ENCODE measurements at places on chromosomes 1 and 21.

DNA sequence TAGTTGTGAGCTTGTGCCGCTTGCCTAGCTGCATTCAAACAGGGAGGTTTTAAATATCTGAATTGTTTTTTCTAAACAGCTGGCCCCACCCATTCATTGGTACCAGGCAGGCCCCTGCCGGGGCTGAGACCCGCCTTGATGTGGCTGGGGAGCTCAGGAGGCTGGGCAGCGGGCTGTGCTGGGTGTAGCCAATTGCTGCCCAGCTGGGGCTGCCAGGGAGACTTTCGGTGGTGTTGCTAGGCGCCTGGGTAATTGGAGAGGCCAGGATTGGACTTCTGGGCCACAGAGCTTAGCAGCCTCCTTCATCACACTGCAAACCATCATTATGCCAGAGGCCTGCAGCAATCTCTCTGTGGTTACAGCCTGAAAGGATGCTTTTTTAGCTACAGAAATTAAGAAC lies 12.2 kb downstream of the RHBDL2 start:
- no peak for DNase-seq

GRCh38 chr1:230299191-230300006 lies 126.7 kb downstream of the PGBD5 start:
- DNase-seq = no peak

DNA sequence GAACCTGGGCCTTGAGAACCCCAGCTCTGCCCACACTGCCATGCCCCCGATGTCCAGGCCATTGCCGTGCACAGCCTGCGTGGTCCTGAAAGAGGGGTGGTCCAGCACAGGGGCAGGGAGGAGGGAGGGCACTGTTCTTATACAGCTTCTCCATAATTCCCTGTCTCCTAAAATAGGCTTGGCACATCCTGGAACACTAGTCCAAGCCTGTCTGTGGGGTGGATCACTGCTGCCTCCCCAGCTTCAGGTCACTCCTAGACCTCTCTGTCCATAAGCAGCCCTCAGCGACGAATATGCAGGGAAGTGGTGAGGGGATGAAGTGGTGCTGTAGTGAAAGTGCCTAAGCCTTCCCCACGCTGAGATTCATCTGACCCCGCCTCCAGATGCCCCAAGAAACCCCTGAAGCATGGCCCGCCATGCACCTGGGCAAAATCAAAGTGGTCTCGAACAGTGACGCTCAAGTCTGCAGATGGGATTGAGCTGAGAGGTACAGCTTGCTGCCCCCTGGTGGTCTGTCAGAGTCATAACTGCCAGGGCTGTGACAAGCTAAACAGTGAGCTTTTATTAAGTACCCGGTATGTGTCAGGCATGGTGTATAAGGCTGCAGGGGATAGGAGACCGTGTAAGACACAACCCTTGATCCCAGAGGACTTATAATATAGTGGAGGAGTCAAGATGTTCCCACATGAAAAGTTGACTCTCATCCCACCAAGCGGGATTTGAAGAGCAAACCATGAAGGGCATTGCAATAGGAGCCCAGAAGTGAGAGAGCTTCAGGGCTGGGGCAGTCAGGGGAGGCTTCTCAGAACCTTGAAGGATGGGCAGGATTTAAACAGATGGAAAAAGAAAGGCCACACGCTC lies 66.6 kb downstream of the FAM163A start:
- DNase-seq = peak; percentile 50

- DNase-seq = no peak
Measured at GRCh38 chr1:148289647-148290046, 137.6 kb upstream of the NBPF11 start.

DNA sequence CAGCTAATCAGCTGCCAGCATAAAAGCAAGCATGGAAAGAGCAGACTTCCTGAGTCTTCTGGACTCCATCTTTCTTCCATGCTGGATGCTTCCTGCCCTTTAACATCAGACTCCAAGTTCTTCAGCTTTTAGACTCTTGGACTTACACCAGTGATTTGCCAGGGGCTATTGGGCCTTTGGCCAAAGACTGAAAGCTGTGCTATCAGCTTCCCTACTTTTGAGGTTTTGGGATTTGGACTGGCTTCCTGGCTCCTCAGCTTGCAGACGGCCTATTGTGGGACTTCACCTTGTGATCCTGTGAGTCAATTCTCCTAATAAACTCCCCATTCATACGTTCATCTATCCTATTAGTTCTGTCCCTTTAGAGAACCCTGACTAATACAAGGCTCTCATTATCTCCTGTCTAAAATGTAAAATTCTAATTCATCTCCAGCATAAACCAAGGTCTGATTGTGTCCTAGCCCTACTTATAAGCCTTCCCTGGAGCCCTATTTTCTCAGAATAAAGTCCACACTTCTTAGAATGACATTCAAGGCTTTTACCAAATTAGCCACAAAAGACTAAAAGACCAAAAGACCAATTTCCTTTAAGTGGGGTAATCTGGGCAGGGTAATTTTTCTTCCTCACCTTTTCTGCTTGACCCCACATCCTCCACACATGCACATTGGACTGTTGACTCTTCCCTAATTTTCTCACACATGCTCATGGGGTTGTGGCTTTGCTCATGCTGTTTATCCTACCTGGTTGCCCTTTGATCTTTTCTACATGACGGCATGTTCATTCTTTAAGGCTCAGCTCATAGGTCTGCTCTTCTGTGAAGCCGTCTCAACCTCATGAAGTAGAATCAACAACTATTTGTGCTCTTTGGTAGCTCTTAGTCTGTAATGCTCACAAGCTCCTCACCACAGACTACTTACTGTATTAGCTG lies 18.1 kb upstream of the ENAH start:
- DNase-seq = no peak

DNA sequence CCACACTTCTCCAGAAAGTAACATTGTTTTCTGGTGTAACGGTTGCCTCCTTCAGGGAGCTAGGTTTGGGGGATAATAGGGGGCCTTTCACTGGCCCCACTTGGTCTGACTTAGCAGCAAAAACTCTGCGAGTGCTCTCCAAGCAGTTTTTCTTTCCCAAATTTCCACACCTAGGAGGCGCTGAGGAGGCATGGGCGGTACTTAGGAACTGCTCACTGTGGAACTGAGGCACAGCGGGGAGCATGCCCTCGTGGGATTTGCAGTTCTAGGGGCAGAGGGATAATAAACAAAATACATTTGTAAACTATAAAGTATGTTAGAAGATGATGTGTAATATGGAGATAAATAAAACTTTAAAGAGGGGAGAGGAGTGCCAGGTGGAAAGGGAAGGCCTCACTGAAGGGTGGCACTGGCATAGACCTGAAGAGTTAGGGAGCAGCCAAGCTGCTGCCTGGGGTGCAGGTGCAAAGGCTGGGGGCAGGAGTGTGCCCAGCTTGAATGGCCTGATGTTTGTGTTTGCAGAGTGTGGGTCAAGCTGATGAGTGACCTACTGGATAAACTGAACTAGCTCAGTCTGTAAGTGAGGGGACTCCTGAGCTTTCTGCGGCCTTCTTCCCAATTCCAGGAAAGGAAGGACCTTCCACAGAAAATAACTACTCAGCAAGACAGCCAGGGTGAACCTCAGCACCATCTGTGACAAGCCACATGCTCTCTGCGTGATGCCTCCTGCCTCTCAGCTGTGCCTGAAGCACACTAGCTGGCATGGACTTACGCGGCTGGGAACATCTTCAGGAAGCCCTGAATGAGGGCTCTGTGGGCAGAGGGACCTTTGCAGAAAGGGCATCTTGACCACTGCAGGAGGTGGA lies 1.9 kb downstream of the EPHX1 start:
- DNase-seq = no peak

- DNase-seq = no peak
Measured at GRCh38 chr1:39230261-39231190, 26.0 kb downstream of the MACF1 start.

DNA sequence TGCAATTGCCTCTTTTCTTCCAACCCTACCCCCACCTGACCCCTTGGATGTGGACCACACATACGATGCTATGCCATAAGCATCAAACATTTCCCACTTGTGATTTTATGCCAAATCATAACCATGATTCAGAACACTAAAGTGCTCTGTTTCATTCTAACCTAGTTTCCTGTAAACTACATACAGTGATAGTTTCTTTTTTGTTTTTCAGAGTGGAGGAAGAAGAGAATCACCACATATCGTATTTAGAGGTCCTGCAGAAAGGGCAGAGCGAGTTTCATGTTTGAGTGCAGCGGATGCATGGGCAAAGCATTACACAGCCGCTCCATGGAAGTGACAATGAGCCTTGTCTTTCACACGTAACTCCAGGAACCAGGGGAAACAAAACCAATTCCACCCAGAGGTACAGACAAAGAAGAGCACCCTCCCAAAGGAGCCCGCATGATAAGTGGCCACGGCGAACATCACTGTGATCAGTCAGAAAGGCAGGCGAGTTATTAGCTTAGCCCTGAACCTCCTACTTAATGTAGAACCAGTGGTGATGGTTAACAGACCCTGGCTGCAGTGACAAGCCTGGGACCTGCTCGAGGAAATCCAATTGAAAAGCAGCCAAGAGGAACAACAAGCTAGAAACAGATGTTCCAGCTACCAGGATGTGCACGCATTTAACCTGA lies 64.0 kb upstream of the ZNF281 start:
- no peak for DNase-seq

DNA sequence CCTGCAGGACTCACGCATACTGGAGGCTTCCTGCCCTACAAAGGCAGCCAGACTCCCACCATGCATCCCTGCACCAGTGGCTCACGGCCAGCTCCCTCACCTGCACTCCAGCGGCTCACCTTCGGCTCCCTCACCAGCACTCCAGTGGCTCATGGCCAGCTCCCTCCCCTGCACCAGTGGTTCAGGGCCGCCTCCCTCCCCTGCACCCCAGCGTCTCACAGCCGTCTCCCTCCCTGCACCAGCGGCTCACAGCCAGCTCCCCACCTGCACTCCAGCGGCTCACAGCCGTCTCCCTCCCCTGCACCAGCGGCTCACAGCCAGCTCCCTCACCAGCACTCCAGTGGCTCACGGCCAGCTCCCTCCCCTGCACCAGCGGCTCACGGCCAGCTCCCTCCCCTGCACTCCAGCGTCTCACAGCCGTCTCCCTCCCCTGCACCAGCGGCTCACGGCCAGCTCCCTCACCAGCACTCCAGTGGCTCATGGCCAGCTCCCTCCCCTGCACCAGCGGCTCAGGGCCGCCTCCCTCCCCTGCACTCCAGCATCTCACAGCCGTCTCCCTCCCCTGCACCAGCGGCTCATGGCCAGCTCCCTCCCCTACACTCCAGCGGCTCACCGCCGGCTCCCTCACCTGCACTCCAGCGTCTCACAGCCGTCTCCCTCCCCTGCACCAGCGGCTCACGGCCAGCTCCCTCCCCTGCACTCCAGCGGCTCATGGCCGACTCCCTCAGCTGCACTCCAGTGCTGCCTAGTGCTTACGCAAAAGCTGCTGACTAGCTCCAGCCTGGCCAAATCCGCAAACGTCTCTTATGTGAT lies 324.5 kb downstream of the NPHP4 start:
- no peak for DNase-seq

- DNase-seq = no peak
Measured at GRCh38 chr1:115908565-115909274, 67.6 kb upstream of the SLC22A15 start.

DNA sequence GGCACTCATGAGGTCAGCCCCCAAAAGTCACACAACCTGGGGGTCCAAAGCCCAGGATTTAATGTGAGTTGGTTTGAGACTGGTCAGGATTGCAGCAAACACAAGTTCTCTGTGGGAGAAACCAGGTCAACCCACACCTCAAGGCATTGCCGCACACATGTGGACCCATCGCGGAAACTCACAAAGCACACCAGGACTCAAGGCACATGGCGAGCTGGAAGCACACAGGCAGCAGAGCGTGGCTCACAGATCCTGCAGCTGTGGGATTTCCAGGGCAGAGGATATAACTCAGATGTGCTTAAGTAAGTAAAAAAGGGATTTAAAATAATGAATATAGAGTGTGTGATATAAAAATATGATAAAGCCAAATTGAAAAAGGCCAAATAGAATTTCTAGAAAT lies 51.6 kb upstream of the ADARB1 start:
- no peak for DNase-seq

- DNase-seq = no peak
Measured at GRCh38 chr1:20250340-20250989, 40.2 kb upstream of the VWA5B1 start.

GRCh38 chr1:58084266-58084665 lies 462.3 kb downstream of the OMA1 start:
- no peak for DNase-seq

DNA sequence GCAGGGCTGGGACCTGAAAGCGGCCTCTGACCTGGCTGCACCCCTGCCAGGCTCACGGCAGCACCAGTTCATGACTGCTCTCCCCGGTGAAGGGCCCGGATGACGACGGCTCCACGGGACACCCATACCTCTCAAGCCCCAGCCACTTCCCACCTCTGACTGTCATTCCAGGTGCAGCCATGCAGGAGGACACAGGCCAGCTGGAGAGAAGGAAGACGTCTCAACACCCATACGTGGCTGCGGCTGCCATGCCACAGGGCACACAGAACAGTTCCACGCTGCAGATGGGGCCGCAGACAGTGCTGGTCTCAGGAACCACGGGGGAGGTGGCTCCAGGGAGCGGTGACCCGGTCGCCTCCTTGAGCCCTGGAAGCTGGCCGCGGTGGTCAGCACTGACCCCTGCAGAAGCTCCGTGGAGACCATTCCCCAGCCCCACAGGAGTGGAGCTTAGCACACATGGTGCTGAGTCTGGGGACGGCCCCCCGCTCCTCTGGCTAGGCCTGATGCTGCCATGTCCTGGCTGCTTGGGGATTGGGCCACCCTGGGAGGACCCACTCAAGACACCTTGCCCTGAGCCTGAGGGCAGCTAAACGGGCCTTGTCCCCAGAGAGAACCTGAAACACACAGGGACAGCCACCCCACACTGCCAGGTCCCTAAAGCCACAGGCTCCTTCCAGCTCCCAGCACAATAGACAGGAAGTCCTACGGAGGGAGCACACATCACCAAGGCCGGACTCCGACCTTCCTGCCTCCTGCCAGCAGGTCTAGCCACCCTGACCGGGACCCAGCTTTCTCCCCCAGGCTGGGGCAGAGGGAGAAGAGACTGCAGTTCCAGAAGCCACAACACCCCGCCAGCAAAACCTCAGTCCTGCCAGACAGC lies 8.6 kb downstream of the WNT9A start:
- no peak for DNase-seq

DNA sequence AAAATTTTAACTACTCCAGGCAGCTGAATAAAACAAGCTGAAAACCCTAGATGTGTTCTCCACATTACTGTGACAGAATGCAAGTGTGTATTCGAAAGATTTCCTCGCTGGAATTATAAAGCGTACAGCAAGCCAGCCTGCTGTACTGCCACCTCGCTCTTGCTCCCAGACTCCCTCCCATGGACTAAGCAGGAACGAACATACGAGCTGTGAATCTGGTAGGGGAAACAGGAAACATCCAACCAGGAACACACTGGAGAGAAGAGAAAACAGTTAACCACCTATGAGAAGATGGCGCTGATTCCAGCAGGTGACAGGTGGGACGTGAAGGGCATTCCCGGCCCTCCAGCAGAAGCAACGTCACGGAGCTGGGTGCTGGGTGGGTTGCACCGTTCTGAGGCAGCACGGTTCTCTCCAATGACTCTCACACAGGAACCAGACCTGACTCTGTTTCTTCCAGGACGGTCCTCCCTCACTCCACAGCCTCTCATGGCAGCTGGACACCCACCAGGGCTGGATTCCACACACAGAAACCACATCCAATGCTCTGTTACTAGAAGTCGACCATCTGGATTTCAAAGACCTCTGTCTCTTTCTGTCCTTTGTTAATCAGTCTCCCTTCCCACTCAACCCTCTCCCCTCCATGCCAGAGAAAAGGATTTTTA lies 219.2 kb downstream of the RERE start:
- no peak for DNase-seq

All from activated T-cell treated with anti-CD3 and anti-CD28 coated beads for 24 hours (primary cell).